Sigmoid colon (tissue), 7 donors: ENCODE measurements at places on chromosomes 11 and 22. TPM values are rescaled to one million over a fixed set of nuclear protein-coding genes. Genes with fewer than 3 reads are reported as not detected.
A peak's percentile ranks its signal among the peaks of the same experiment; 100 is the strongest.

- peak; percentile 91 for DNase-seq
- no peaks in the 10 kb centered on the region for H3K27me3 ChIP-seq
- H3K27ac ChIP-seq: peak overlapping the region; percentile 15
- peaks cover 11% of the 10 kb centered on the region for H3K36me3 ChIP-seq
- no peak overlapping the region for H3K4me3 ChIP-seq
Observed at GRCh38 chr11:62694455-62695167, 5.3 kb upstream of the LRRN4CL start.

Gene OR51I1
- total RNA-seq: not detected

Gene TMEM121B
- not detected for total RNA-seq

- no peaks in the 10 kb centered on the region for H3K27me3 ChIP-seq
- DNase-seq: no peak
- no peak overlapping the region for H3K27ac ChIP-seq
Observed at GRCh38 chr11:111445586-111445985, 66.5 kb upstream of the POU2AF1 start.

DNA sequence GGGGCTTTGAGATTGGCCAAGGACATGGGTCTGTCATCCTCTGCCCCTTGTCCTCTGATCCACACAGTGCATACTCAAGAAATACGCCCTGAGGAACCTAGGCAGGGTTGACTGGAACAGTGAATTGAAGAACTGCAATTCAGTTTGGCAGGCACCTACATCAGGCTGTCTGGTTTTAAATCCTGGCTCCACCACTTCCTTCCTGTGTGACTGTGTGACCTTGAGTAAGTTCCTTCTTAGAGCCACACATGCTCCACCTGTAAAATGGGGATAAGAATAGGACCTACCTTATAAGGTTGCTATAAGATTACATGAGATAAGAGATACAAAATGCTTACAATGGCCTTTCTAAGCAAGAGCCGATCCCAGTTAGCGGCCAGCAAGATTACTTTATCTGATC, 15.8 kb upstream of the TCF20 start:
- H3K27ac ChIP-seq: no peak overlapping the region
- H3K4me1 ChIP-seq: peaks cover 17% of the 10 kb centered on the region
- H3K4me3 ChIP-seq: no peak overlapping the region
- DNase-seq: no peak

- peaks cover 10% of the 10 kb centered on the region for H3K4me1 ChIP-seq
- no peak overlapping the region for H3K4me3 ChIP-seq
- peak overlapping the region; percentile 61 for H3K27ac ChIP-seq
- no peak for DNase-seq
- no peaks in the 10 kb centered on the region for H3K36me3 ChIP-seq
Observed at GRCh38 chr11:86558207-86558606, 114.2 kb downstream of the ME3 start.

Gene MS4A6E
- total RNA-seq: 1.2 TPM

DNA sequence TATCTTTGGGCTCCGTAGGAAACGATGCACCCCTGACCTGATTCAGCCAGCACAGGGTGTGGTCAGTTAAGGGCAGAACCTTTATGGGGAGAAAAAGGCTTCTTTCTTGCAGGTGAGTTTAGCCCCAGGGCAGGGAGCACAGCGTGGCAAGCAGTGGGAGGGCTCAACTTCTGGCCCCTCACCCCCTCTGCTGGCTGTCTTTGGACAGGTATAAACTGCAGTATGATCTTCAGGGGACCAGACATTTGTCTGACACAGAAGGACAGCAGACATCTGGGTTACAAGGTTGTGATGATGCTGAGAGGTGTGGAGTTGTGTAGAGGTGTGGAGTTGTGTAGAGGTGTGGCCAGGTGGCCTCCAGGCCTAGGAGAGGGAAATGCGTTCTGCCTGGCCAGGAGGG, 324.0 kb upstream of the PLET1 start:
- H3K27me3 ChIP-seq: no peaks in the 10 kb centered on the region
- no peaks in the 10 kb centered on the region for H3K4me1 ChIP-seq
- DNase-seq: no peak
- no peaks in the 10 kb centered on the region for H3K36me3 ChIP-seq

Gene TRMU
- 21.9 TPM for total RNA-seq

DNA sequence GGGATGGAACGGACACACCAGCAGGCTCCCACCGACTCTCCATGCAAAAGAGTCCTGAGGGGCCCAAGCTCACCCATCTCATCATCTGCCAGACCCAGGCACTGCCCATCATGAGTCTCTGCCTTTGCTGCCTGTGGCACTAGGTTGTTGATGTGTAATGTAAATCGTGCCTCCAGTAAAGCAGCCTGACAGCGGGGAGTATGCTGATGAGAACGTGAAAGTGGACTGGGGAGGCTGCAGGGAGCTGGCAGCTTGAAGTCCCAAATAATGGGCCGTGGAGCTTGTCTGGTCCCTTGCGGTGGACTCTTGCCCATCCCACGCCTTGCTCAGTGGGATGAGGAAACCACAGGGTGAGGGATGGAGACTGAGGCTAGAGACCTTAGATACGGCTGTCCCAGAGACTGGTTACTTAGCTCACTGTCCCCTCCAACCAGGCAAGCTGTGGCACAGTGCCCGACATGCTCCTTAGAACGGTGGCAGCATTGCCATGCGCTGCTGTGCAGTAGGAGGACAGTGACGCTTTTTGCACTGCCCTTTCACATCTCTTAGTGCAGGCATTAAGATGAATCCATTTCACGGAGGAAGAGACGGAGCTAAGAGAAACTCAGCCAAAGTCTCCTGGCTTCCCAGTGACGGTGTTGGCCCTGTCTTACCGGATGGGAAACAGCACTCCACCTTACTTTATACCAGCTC, 39.6 kb upstream of the PLET1 start:
- no peak overlapping the region for H3K4me3 ChIP-seq
- H3K36me3 ChIP-seq: no peaks in the 10 kb centered on the region
- no peak overlapping the region for H3K27ac ChIP-seq

DNA sequence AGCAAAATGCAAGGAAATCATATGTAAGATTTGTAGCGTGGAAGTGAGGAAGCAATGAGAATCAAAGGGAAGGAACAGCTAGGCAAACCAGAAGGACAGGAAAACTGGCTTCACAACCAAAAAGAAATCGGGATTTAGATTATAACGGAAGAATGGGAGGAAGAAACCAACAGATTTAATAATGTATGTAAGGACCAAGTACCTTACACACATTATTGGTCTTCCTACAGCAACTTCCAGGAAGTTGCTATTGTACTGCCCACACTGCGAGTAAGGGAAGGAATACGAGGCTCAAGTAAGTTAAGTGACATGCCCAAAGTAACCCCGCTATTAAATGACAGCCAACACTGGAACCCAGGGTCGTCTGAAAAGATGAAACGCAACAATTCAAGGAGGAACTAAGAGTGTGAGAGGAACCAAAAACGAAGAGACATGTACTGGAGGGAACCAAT, 473 bp downstream of the TXN2 start:
- H3K4me3 ChIP-seq: peak overlapping the region; percentile 73
- no peak for DNase-seq
- no peaks in the 10 kb centered on the region for H3K27me3 ChIP-seq
- H3K4me1 ChIP-seq: no peaks in the 10 kb centered on the region
- peak overlapping the region; percentile 99 for H3K27ac ChIP-seq

DNA sequence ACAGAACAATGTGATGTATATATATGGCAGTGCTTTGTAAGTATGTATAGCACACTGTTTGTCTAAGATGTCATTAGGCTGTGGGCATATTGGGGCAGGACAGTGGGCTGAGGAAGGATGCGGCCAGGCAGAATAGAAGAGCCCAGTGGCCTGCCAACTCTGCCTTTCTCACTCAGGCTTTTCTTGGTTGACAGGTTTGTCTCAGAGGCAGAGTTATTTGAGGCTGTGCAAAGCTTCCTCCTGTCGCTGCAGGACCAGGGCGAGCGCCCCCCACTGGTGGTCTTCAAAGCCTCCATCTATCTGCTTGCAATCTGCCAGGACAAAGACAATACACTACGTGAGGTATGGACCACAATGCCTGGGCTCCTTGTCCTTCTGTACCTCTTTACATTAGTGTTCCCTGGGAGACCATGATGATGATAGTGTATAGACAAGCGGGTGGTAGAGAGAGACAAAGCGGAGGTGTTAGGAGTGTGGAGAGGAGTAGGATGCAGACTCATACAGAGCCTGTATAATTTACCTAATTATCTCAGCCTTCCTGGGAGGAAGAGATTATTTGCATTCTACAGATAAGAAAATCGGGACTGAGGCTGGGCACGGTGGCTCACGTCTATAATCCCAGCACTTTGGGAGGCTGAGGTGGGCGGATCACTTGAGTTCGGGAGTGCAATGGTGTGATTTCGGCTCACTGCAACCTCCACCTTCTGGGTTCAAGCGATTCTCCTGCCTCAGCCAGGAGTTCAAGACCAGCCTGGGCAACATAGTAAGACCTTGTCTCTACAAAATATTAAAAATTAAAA, 37.3 kb upstream of the CCDC134 start:
- DNase-seq: no peak
- H3K27ac ChIP-seq: no peak overlapping the region
- no peaks in the 10 kb centered on the region for H3K27me3 ChIP-seq
- no peak overlapping the region for H3K4me3 ChIP-seq

DNA sequence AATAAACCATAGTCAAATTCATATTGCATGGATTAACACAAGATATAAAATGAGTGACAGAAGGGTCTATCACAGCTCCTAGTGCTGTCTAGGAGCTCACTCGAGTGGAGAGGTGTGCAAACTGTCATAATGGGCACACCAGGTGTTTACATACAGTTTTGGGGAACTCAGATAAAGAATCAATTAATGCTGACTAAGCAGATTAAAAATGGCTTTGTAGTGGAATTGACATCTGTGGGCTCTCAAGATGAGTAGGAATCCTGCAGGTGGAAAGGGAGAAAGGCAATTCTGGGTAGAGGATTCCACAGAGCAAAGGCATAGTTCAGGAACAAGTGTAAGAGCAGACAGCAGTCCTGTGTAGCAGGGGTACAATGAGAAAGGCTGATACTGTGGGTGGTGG, 496.2 kb upstream of the CCDC90B start:
- H3K4me3 ChIP-seq: no peak overlapping the region
- H3K27me3 ChIP-seq: no peaks in the 10 kb centered on the region
- no peak for DNase-seq

GRCh38 chr22:44116755-44117684, 63.7 kb upstream of the PARVG start:
- H3K36me3 ChIP-seq: no peaks in the 10 kb centered on the region
- no peaks in the 10 kb centered on the region for H3K27me3 ChIP-seq
- H3K4me3 ChIP-seq: no peak overlapping the region
- no peak overlapping the region for H3K27ac ChIP-seq
- H3K4me1 ChIP-seq: no peaks in the 10 kb centered on the region

GRCh38 chr11:134436781-134437180, 24.7 kb upstream of the B3GAT1 start:
- no peaks in the 10 kb centered on the region for H3K4me1 ChIP-seq
- H3K27me3 ChIP-seq: peaks cover under 1% of the 10 kb centered on the region
- peak; percentile 53 for DNase-seq

Gene KRTAP5-8
- total RNA-seq: not detected

DNA sequence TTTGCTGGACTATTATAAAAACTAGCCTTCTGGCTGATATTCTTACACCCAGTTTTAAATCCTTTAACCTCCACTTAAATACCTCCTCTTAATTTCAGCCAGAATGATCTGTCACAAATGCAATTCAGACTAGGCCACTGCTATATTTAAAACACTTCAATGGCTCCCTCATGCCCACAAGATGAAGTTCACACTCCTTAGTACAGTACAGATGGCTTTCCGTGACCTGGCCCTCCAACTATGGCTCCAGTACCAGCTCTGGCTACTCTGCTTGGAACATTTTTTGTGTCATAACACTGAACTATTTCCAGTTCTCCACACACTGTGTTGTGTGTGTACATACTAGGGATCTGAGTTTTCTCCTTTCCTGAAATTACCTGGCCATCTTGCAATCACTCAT, 353.4 kb downstream of the SOX6 start:
- no peaks in the 10 kb centered on the region for H3K36me3 ChIP-seq
- no peaks in the 10 kb centered on the region for H3K4me1 ChIP-seq
- no peak for DNase-seq
- no peak overlapping the region for H3K4me3 ChIP-seq
- no peak overlapping the region for H3K27ac ChIP-seq
